Iris pigment epithelial cell (primary cell): ENCODE measurements at places on chromosomes 11 and 22.
A peak's percentile ranks its signal among the peaks of the same experiment; 100 is the strongest.

DNA sequence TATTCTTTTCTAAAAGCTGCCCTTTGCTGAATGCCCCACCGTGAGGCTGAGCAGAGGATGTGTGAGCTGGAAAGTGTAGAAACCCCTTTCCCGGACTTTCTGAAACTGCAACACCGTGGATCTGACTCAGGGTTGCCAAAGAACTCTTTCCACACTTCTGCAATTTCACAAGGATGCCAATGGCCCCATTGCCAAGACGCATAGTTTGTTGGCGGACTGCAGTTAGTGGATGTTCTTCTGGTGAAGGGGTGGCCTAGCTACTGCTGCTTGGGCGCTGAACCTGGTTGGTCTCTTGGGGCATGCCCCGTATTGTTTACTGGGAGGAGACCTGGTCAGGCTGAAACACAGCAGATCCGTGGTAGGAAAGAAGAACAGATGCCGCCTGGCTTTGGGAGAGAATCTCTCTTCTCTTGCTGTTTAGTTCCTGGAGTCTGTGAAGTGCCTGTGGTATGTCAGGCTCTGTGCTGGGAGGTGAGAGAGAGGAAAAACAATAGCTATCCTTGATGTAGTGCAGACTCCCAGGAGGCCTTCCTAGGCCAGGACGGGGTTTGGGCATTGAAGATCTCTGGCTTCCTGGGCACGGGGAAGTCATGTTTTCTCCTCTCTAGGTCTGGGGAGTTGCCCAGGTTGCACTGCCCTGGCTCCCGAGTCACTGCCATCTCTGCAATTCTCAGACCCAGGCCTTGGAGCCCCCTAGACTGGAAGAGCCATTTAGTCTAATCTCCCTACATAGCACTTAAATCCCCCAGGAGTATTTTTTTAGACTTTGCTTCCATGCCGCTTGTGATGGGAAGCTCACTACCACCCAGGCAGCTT lies 26.9 kb downstream of the CD82 start:
- DNase-seq, result peak; percentile 54

DNA sequence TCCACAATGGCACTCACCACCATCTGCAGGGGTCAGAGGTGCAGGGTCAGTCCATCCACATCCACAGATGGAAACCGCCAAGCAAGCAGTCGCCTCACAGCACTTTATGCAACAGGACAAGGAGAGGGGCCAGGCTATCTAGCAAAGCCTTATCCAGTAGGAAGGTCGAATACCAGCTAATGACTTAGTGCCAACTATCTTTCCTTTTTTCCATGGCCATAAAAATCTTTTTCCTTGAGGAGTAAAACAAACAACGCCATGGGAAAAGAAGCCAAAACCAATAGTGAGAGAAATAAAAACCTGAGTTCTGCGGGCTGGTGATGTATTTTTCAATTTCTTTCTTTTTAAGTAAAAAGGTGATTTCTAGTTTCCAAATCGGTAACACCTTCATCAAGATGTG lies 8.2 kb downstream of the SNX19 start:
- no peak for DNase-seq

DNA sequence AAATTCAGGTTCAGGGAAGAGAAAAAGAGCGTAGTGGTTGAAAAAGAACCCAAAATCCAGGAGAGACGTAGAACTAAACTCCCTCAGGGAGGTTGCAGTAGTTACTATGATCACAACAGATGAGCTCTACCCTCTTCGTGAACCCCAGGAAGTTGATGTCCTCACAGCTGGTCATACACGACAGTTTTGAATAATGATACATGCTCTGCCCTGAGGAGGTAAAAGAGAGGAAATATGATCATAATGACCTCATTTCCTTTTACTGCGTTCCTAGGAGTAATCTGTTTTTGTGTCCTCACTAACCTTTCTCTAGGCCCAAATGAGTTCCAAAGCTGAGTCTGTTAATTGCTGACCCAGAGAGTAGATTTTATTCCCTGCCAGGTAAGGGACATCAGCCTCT lies 1.3 kb downstream of the PATE2 start:
- DNase-seq, result peak; percentile 75

GRCh38 chr11:17351510-17352176 lies at the start of gene NCR3LG1:
NCR3LG1 (plus strand) TSS chr11:17351800; CDS start chr11:17351970, 170 bp downstream.
- peak; percentile 86 for DNase-seq

GRCh38 chr22:40238425-40239344 lies 61.0 kb downstream of the TNRC6B start:
- peak; percentile 89 for DNase-seq

- DNase-seq, result peak; percentile 90
Measured at GRCh38 chr11:4095509-4096230, 1.1 kb downstream of the RRM1 start.

DNA sequence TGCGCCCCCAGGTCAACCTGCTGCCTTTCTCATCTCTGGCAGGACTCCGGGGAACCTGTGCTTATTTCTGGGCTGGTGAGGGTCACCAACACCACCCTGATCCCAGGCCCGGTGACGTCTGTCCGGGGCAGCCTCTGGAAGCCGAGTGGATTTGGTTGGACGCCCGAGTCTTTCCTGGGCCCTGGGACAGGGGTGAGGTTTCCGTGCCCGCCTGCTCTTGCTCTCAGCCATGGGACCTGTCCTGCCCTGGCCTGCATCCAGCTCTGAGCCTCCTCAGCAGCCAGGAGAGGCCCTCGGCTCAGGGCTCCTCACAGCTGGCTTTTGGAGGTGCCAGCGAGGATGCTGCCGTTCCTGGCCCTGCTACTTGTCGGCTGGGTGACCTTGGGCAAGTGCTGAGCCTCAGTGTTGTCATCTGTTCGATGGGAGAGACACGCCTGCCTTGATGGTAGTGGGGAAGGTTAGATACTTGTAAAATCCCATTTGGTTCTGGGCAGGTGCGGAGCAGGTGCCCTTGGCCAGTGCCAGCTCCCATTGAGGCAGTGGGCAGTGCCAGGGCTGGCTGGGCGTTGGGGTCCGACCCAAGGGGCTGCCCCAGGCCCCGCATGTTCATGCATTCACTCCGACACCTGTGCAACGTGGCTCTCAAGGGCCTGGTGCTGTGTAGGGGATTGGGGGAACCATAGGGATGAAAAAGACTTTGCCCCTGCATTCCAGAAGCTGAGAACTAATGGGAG lies 58.9 kb upstream of the THY1 start:
- DNase-seq, result no peak

DNA sequence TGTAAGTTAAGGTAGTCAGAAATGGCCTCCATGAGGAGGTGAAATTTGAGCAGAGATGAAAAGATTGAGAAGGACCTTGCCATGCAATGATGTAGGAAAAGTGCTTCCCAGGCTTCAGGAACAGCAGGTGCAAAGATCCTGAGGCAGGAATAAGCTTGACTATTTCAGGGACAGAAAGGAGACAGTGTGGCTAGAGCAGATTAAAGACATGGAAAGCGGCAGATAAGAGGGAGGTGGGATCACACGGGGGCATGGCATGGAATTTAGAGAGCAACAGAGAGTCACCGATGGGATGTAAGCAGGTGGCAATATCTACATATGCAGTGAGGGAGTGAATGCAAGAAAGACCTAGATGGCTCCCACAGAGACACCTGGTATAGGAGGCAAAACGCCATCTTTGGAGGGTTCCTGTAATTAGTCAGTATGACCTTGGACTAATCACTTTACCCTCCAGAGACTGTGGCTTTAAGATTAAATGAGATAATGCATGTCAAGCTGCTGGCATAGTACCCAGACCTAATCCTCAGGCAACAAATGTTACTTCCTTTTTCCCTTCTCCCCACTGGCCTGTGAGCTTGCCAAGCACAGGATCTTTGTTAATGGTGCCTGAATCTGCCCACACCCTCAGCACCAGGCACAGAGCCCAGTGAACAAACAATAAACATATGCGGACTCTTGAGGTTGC lies 24.6 kb upstream of the ACER3 start:
- DNase-seq, result peak; percentile 69

GRCh38 chr22:46233231-46233630 lies 16.9 kb downstream of the CDPF1 start:
- no peak for DNase-seq

DNA sequence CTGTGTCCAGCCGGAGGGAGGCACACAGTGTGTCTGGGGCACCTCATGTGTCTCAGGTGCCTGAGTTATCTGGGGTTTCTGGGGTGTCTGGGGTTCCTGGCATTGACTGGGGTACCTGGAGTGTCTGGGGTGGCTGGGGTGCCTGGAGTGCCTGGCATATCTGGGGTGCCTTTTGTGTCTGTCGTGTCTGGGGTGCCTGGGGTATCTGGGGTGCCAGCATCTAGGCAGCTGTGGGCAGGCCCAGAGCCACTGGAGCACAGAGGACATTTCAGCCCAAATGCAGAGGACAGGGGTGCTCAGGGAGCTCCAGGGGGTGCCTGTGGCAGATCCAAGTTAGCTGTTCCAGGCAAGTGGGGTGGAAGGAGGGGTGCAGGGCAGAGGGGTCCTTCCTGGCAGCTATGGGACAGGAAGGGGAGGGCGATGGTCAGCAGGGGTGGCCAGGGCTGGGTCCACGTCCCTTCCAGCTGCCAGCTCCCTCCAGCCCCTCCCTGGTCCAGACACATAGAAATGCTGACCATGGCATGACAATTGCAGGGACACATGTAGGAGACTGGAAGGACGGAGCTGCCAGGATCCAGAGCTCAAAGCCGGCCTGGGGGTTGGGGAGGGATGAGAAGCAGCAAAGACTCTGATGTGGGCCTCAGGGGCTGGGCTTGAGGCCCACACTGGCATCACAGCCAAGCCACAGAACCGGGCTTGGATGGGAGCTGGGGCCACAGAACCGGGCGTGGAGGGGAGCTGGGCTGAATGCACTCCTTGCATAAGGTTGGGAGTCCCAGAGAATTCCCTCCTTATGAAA lies 133.0 kb downstream of the BRD1 start:
- DNase-seq, result no peak

DNA sequence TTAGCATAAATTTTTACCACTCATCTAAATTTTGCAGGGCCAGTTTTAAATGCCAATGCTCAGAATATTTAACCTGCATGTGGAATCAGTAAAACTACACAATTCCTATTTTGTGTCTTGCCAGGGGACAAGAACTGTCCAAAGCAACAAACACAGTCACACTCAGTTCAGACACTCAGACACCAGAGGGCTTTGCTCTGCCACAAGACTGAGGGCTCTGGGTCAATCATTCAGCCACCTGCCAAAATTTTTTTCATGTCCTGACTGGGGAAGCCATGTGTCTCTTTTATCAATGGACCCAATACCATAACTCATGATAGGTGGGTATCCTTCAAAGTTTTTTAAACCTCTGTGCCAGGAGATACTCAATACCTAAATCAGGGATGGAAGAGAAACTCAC lies 304.0 kb upstream of the ANO3 start:
- no peak for DNase-seq

GRCh38 chr22:26585104-26585790 lies 4.7 kb downstream of the TPST2 start:
- peak; percentile 67 for DNase-seq

DNA sequence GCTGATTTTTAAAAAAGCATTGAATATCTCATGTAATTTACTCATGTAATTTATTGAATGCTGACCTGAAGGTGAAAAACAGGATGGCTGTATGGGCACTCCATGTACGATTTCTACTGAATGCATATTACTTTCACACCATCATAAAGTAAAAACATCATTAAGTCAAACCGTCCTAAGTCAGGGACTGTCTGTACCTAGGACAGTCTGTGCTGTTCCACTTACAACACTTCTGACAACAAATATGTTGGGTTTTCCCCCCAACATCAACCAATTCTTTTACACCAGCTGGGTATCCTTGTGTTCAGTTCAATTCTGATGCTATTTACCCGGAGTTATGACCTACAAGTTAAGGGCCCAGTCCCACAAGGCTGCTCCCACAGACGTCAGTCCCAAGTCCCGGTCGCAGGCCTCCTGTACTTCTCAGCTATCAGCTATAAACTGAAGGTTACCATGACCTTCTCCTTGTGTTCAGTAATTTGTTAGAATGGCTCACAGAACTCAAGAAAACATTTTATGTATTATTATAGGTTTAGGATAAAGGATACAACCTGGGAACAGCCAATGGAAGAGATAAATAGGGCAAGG lies 17.0 kb downstream of the UVRAG start:
- no peak for DNase-seq

DNA sequence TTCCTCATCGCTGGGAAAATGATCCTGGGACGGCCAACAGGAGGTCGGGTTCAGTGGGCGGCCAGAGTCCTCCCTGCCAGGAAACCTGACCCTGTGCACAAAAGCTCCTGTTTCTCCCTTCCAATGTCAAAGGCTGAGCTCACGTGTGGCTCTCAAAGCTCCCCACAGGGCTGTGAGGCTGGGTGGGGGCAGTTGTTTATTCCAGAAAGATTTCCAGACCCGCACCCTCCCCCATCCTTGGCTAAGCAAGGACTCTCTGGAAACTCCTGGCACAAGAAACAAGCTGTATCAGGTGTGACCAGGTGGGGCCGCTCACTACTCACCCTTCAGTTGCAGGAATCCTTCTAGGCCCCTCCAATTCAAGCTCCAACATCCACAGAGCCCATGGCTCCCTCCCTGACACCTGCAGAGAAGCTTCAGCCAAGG lies 131.9 kb downstream of the SHANK2 start:
- DNase-seq, result no peak

DNA sequence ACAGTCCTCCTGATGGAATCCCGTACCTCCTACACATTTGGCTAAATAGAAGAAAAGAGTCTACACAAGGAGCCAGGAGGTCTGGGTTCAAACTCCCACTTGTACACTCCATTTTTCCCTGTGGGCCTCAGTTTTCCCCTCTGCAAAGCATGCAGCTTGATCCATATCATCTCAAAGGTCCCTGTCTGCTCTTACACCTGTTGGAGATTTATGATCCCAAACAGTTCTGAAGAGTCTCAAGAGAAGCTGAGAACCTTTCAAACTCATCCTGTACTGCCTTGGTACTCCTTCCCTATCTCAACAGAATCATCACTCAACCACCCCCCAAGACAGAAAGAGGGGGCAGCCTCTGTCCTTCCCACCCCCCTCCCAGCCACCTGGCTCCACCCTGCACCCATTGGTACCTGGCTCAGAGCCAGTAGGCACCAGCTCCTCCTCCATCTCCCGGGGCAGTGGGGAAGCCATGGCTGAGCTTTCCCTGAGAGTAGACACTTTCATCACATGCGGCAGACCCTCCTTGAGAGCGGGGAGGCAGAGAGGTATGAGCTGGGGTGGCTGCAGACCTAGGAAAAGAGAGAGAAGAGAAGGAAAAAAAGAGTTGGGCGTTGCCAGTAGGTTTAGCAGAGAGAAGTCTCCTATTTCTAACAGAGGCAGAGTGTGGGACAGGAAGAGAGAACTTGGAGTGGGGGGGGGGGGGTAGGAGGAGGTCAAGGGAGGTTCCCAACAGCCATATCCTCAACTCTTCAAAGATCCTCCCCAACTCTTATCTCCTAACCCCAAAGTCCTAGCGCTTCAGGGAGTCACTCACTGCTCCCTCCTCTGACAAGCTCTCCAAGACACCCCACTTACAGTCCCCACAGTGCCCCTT lies 3.1 kb downstream of the TNKS1BP1 start:
- DNase-seq, result no peak

DNA sequence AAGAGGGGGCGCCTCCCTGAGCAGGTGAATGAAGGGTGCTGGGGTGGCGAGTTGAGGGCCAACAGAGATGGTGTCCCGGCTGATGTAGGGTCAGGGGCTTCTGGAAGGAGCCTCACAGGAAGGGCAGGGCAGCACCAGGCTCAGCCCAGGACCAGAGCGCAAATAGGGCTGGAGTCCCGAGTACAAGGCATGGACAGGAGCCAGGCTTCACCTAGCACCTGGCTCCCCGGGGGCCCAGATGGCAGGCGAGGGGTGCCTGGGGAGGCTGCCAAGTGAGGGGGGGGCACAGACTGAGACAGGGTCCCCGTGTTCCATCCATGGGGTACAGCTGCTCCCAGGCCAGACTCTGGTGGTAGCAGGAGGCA lies 105.8 kb downstream of the KCNQ1 start:
- DNase-seq, result no peak
